ENCODE measurements at places on chromosomes 12 and 14. TPM values are rescaled to one million over a fixed set of nuclear protein-coding genes. Genes with fewer than 3 reads are reported as not detected.

The CFL2 gene
- 6.9 TPM for total RNA-seq

The TBC1D30 gene
- 0.24 TPM for total RNA-seq

The TMEM63C gene
- 0.65 TPM for total RNA-seq

The GYS2 gene
- not detected for total RNA-seq

The C14orf39 gene
- not detected for total RNA-seq

The SAMD4A gene
- total RNA-seq, result 5.4 TPM

The RNU4-1 gene
- 1,498 TPM for total RNA-seq

The LALBA gene
- total RNA-seq, result not detected

The MYH6 gene
- not detected for total RNA-seq

The TAS2R50 gene
- not detected for total RNA-seq

The PPP1R1A gene
- not detected for total RNA-seq
